HT1080 (cell line): ENCODE measurements at places on chromosomes 16 and 17. TPM values are rescaled to one million over a fixed set of nuclear protein-coding genes. Genes with fewer than 3 reads are reported as not detected.

Gene STARD3
- total RNA-seq, result 37.5 and 71.5 TPM in 2 replicates

Gene TBX6
- 0.59 and 0.90 TPM in 2 replicates for total RNA-seq

- peak; percentile 65 for DNase-seq
These were observed 12.8 kb upstream of the PRR14 start for GRCh38 chr16:30637944-30638343.

Gene UMOD
- total RNA-seq, result not detected in 2 replicates

- no peak for DNase-seq
These were observed 105.0 kb upstream of the FOXF1 start for GRCh38 chr16:86405319-86405718.

DNA sequence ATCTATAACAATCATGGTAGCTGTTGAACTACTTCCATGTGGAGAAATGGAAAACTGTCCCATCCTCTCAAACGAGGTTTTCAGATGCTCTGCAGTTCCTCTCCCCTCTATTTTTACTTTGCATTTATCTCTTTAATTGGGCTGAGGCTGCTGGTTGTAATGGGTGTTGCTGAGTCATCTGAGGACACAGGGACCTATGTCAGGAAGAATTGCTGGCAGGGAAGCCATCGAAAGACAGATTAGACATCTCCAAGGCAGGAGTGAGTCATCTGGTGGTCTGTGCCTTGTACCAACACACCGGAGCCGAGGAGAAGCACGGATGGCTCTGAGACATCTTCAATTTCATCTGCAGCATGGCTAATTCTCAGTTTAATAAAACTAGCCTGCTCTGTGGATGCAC is 394.5 kb downstream of the GRIN2A start:
- peak; percentile 55 for DNase-seq

Gene RHBDL1
- total RNA-seq, result 1.1 and 1.6 TPM in 2 replicates

- DNase-seq, result no peak
These were observed 118.7 kb upstream of the NUDT7 start for GRCh38 chr16:77603656-77604055.

Gene TPSAB1
- not detected in 2 replicates for total RNA-seq

GRCh38 chr17:66317629-66318028 is 15.2 kb downstream of the PRKCA start:
- DNase-seq, result no peak

Gene CA5A
- total RNA-seq, result not detected in 2 replicates

Gene ARHGDIG
- 0.07 TPM in 1 of 2 replicates, not detected in the other for total RNA-seq

DNA sequence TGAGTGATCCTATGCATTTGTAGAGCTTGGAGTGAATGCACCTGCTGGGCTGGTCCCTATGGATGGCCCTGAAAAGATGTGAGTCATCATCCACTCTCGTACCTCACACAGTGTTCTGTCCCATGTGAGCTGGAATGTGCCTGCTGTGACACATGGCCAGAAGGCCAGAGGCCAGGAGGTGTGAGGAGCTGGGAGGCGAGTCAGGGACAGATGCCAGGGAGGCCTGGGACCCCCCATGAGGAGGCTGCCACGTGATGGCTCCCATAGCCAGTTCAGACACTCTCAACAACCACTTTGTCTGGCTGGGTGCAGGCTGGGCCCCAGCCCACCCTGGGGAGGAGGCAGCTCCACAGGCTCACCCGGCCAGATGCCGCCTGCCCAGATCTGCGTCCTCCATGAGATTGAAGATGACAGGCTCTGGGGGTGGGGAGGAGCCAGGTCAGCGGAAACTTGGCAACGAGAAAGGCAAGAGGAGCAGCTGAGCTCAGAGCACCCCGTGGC is 168.8 kb downstream of the C16orf78 start:
- DNase-seq, result no peak

Gene PPL
- 0.13 and 0.24 TPM in 2 replicates for total RNA-seq

GRCh38 chr16:76265434-76266045 is 11.7 kb upstream of the CNTNAP4 start:
- DNase-seq, result peak; percentile 42

GRCh38 chr17:79473111-79473875 is 137.6 kb downstream of the RBFOX3 start:
- no peak for DNase-seq

Gene ZBTB4
- total RNA-seq, result 13.1 and 18.1 TPM in 2 replicates

DNA sequence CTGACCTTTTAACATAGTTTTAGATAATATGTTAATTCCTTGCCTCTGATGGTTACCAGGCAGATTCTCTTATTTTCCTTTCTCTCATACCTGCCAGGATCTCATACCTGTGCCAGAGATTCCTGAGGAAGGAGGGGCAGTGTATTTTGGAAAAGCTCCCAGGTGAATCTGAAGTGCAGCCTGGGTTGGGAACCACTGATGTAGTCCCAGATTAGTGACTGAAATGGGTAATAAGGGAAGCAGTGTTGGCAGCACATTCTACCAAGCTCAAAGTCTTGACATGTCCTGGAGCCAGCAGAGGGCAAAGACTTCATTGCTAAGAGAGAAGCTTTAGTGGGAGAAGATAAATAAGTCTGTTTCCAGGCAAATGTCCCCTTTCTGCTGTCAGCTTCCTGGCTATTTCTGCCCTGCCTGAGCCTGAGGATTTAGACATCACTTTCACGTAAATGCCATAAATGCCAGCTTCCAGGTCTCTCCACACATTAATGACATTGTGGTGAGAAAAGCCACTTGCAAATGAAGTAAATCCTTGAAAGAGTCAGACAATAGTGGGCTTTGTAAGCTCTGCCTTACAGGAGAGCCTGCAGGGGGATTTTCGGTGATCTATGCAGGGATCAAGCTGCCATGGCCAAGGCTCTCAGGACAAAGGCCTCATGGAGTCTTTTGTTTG is 40.9 kb upstream of the C16orf78 start:
- DNase-seq, result no peak

Gene ZNF263
- total RNA-seq, result 38.8 and 39.1 TPM in 2 replicates

- no peak for DNase-seq
These were observed 35.5 kb downstream of the CLUAP1 start for GRCh38 chr16:3536271-3536731.

Gene SLC25A10
- total RNA-seq, result 96.9 and 106 TPM in 2 replicates

DNA sequence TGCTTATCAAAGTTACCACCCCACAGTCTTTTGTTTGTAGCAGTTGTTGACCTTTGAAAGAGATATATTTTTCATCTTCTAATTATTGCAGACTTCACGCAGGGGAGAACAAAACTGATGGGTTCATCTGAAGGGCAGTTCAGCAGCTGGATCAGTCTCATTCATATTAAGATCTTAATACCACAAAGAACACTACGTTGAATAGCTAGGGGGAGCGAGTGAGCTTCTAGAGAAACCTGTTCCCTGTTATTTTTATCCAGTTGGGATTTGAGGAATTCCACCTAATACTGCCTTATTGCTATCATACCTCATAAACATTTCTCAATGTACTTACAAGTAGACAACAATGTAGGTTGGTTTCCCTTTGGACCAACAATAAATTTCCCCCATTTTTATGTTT is 306.1 kb upstream of the KIF2B start:
- DNase-seq, result peak; percentile 16

- peak; percentile 37 for DNase-seq
These were observed 22.3 kb downstream of the SAP30BP start for GRCh38 chr17:75689441-75689873.

Gene KRT9
- not detected in 2 replicates for total RNA-seq

DNA sequence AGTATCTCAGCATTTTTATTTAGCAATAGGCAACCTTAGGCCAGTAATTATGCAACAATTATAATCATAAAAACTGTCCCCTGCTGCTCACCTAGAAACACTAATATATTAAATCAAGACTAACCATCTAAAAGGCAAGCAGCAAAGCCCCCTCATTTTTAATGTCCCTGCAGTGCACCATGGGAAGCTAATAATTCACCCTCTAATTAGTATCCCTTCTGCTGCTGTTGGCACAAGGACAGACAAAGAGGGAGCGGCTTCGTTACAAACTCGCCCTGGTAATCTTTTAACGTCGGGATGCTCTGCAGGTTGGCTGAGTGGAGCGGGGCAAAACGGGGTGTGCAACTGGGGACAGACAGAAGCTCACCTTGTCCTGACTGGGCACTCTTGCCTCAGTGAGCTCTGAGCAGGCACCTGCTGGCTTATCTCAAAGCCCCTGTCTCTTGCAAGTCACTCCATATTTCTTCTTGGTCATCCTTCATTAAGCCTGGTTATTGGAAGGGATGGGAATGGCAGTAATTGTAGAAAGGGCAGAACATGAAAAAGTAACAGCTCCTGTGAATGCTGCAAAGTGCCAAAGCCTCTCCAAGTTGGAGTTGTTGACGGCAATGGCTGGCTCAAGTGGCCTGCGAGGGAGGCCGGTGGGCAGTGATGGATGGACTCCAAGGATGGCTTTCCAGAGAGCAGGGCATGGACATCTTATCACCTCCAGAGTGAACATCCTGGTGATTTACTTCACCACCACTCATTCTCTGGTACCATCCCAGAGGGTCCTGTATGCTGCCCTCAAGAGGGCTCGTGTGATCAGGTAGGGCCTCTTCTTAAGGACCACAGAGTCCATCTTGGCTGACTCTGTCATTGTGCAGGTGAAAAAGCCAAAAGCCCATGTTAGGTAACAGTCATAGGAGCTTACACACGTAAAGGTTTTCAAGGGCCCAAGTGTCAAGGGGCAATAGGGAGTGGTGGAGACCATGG is 219.6 kb upstream of the N4BP1 start:
- no peak for DNase-seq

Gene SLC35G6
- total RNA-seq, result not detected in 2 replicates

- DNase-seq, result no peak
These were observed 18.9 kb upstream of the GINS2 start for GRCh38 chr16:85707528-85708095.

DNA sequence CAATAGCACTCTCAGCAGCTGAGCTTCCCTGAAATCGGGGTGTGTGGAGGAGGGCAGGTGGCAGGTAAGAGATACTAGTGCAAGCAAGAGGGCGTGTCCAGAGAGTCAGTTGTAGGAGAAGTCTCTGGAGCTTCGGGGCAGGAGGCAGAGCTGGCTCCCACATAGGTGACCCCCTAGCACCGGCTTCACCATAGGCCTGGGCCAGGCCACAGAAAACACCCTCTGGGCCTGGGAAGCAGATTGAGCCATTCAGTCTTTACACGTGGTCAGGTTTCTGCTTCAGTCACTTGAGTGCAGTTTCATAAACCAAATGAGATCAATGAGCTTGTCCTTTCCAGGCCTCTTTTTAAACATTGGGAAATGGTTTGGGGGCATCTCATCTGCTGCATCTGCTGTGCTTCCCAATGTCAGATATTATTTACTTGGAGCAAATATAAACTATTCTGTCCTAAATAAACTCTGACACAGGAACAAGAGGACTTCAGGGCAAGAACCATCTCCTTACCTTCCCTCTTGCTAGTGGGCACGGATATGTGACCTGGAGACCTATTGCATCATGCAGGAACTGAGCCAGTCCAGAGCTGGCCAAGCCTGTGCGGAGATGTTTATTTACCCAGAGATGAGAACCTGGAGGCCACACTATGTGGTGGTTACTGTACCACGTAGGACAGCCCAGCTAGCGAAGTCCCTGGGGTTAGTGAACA is 16.1 kb downstream of the CCR7 start:
- DNase-seq, result peak; percentile 57

DNA sequence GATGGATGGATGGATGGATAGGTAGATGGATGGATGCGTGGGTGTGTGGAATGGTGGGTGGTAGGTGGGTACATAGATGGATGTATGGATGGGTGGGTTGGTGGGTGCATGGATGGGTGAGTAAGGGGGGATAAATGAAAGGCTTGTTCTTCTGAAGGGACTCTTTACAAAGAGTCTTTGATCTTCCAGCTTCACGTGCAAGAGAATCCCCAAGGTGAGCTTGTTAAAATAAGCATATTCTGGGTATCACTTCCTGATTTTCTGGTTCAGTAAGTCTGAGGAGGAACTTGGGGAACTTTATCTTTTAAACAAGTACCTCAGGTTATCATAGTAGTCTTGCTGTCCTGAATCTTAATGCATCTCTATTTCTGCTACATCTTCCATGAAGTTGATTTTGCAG is 639.1 kb downstream of the MAF start:
- no peak for DNase-seq

GRCh38 chr16:24700549-24701392 is 28.7 kb upstream of the TNRC6A start:
- DNase-seq, result peak; percentile 100

DNA sequence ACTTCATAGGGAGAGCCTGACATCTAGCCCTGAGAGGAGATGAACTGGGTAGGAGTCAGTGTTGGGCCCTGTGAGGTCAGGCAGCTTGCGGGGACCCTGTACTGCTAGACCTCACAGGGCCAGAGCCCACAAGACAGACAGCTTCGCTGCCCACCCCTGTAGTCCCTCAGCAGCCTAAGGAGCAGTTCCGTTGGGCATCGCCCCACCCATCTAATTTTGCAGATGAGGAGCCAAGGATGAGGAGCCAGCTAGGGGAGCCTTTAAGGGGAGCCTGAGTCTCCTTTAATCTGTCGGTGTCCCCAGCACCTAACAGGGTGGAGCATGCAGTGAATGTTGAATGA is 755 bp upstream of the TUFM start:
- DNase-seq, result no peak

GRCh38 chr17:79788989-79789942 is 7.6 kb downstream of the CBX8 start:
- DNase-seq, result no peak

Gene PRDM7
- total RNA-seq, result not detected in 2 replicates

DNA sequence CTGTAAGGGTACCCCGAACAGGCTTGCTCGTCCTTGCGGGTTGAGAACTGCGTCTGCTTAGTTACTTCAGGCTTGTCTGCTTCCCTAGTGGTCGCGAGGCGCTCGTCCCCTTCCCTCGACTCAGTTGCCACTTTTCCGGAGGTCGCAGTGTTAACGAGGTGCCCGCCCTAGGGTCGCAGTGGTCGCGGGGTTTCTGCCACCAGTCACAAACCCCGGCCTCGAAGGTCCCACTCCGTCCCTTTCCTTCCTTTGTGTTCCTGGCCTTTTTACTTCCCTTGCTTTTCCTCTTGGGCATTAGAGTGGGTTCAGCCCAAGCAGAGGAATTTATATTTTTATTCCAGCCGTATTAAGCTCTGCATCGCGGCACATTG is 299 bp downstream of the NUP85 start:
- no peak for DNase-seq

Gene KRTAP9-3
- total RNA-seq, result not detected in 2 replicates

DNA sequence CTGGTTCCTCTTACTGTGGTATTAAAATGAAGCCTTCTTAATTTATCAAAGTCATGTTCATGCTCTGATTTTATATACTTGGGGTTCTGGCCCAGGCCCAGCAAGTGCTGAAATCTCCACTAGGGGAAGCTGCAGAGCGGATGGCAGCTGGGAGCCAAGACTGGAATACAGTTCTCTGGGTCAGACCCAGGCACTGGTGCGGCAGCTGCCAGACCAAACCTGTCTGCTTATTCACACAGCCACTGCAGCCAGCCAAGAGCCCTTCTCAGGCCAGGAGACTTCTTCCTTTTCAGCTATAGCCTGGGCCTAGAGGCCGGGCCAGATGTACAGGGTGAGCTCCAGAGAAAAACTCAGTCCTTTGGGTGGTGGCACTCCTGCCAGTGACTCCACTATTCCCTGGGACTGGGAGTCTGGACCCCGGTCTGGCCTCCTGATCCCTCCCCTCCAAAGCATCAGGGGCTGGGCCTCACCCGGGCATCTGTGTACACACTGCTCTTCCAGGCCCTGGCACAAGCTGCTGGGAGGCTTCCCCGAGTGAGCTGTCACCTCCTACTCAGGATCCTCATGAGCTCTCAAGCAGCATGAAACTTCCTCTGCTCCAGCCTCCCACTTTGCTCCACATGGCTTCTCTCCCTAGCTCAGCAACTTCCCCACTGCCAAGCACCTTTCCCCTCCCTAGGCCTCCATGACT is 24.4 kb downstream of the ATP6V0D1 start:
- no peak for DNase-seq
